Iris pigment epithelial cell (primary cell): ENCODE measurements at places on chromosomes 7 and 10.
A peak's percentile ranks its signal among the peaks of the same experiment; 100 is the strongest.

- DNase-seq: peak; percentile 18
Observed at GRCh38 chr7:43516581-43517342, 66.1 kb upstream of the STK17A start.

DNA sequence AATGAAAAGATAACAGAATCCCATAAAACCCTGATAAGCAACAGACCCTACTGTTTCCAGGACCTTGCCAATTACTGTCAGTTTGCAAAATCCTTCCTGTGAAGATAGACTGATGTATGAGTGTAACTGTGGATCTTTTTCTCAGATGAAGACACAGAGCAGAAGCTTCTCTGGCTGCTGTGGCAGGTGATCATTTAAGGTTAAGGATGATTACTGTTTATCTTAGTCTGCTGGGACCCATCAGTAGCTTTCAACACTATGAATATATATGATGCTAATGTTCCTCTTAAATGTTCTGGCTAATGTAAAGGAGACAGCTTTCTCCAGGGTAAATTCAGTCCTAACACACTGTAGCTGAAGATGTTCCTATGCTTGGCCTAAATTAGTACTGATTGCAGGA lies 56.0 kb upstream of the CTTNBP2 start:
- no peak for DNase-seq

DNA sequence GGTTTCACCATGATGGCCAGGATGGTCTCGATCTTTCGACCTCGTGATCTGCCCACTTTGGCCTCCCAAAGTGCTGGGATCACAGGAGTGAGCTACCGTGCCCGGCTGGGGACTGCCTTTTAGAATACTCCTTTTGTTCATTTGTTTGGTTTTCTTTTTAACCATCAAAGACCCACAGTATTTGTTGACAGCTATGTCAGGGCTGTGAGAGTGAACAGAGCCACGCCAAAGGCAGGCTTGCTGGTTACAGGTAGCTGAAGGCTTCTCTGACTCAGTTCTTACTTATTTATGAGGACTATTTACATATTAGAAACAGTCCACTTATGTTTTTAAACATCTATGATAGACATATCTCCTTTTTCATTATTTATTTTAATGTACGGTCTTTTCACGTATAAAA lies 544.5 kb downstream of the CALN1 start:
- no peak for DNase-seq

GRCh38 chr7:85230623-85231022 lies 43.8 kb upstream of the SEMA3D start:
- DNase-seq: no peak

DNA sequence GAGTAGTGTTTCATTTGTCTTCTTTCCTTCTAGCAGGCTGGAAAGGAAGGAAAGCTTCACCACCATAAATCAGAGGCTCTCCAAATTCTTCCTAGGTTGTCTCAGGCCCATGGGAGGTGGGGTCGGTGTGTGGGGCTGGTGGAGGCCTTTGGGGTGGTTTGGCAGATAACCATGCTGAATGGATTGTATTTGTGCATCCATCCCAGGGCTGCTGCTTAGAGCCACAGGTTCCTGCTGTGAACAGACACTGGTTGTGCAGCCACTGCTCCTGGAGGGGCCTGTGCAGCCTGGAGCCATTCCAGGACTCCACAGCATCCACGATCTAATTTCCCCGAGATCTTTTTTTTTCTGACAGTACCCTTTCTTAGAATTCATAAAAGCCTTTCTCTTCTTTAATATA lies 741.8 kb downstream of the SUGCT start:
- DNase-seq: no peak

- DNase-seq: no peak
Observed at GRCh38 chr7:116511552-116512519, 12.3 kb downstream of the CAV2 start.

DNA sequence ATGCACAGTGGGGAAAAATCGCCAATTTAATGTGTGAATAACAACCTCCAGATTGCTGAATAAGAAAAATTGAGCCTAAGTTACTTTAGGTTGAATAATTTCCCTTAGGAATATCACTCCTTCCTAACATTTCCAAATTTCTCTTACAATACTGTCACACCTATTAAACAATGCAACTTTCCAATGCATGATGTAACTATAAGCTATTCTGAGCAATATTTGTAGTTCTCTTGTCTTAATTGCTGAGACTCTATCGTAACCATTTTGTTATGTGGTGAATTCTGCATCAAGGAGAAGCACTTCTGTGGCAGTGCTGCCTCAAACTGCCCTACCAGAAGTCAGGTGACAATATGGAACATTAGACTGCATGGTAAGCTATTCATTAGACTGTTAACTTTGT lies 386.7 kb upstream of the LRRN3 start:
- no peak for DNase-seq

- DNase-seq: no peak
Observed at GRCh38 chr7:30301751-30302150, 17.4 kb downstream of the ZNRF2 start.

DNA sequence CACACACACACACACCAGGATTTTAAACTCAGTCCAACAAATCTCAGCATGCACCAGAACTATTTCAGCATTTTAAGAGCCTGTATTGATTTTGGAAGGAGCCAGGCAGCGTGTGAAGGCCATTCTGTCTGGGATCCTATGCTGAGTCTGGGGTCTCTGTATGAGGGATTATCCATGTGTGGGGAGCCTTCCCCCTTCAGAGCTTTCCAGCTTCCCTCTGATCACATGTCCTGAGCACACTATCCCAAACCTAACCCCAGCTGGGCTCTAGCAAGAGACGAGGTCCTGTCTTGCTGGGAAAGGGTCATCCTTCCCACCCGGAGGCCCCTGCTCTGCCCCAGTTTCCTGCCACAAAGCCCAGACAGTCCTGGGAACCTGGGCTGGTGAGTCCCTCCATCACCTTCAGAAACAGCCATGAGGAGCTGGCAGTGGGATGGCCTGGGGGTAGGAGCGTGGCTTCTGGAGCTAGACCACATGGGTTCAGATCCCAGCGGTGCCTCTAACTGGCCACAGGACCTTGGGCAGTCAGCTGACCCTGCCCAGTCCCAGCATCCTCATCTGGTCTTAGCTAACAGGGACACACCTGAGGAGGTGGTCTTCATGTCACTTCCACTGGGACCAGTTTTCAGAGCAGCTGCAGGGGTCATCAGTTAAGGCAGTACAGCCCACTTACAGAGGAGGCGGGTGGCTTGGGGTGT lies 79.6 kb upstream of the RET start:
- DNase-seq: no peak

GRCh38 chr10:69348816-69349541 lies 67.7 kb downstream of the TACR2 start:
- peak; percentile 75 for DNase-seq

DNA sequence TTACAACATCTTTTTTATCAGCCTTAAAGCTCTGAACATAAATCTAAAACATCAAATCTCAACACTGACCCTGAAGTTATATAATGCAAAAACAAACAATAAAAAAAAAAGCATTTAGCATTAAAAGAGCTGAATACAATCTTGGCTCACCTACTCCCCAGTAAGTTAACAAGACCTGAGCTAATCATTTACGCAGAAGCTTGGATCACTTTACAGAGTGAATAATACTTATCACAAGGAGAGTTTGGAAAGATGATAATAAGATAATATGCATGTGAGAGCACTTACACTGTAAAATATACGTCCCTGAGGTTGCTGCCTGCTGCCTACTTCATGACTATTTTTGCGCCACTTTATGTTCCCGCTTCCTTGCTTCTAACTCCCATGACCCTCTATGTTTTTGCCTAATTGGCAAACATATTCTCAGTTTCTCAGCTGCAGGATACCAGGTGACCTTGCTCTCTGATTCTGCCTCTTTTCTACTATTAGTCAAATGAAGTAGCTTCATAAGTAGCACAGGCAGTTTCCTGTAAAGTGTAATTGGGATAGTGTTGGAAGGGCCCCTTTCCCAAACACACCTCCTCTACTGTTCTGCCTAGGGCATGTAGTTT lies 333.6 kb downstream of the LRRTM3 start:
- DNase-seq: no peak

- peak; percentile 4 for DNase-seq
Observed at GRCh38 chr7:88254721-88255424, 35.0 kb upstream of the SRI start.

DNA sequence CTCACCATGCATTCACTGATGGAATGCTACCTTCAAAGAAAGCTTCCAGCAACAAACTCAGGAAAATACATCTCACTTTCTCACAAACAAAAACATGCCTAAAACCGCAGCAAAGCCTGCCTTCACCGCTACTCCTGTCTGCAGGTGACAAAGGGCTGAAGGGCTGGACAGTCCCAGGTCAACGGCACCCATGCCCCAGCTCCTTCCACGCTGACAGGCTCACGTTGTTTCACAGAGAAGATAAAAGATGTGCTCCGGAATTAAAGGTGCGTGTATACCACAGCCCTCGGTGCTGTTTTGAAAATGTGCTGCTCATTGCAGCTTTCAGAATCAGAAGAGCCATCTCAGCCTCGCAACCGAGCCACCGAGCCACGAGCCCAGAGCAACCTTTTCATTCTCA lies 445.0 kb downstream of the PTPRN2 start:
- no peak for DNase-seq

GRCh38 chr10:95832216-95833041 lies 75.3 kb upstream of the CC2D2B start:
- no peak for DNase-seq
